Stimulated activated naive CD8-positive, alpha-beta T cell treated with anti-CD3 and anti-CD28 coated beads, Interleukin-15, Interleukin-2, amounts not matched to agents 100 U/mL and 50 U/mL, for 24 hours (primary cell): ENCODE measurements at places on chromosomes 6 and 20.

DNA sequence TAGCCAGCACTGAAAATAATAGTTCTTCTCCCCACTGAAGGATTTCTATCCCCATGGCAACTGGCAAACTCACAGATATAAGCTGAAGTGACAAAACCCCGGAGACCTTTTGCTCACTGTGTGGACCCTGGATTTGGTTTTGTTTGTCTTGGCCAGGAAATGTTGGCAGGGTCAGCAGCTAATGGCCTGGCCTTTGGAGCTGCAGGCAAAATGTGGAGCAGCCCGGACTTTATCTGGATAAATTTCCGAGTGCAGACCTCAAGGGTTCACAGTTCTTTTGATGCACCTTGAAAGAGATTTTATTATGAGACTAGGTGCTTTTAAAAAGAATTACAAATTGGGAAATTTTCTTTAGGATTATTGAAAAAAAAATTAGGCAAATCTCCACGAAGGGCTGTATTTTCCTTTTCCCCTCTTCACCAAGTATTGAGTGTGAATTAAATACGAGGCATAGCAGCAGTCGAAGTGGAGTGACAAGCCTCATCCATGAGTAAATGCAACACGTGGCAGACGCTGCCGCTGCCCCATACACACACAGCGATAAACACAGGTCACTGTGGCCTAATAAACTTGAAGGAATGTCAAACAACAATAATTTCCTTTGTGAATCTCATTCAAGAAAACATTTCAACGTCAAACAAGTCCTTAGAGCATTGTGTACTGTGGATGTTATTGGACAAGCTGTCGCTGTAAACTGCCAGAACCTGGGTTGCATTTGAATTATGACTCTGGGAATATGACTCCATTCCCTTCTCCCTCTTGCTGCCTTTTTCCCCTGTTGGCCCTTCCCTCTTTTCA lies 35.1 kb upstream of the CCN6 start:
- no peak for DNase-seq

GRCh38 chr6:55643861-55644260 lies 64.9 kb upstream of the HMGCLL1 start:
- DNase-seq = no peak

GRCh38 chr6:33772082-33772830 lies 16.7 kb downstream of the LEMD2 start:
- DNase-seq = no peak

DNA sequence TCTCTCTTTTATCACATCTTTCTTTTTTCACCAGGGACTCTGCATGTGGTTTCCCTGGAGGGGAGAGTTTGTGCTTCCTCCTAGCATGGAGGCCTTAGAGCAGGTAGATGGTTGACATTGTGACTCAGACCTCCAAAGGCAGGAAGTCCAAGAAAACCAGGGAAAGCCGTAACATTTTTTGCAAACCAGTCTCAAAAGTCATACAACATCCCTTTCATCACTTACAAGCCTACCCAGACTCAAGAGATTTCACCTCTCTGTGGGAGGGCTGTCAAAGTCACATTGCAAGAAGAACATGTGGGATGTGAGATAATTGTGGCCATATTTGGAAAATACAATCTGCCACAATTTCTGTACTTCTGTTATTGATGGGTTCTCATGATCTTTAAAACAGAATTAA lies 46.2 kb downstream of the SNRNP48 start:
- no peak for DNase-seq

DNA sequence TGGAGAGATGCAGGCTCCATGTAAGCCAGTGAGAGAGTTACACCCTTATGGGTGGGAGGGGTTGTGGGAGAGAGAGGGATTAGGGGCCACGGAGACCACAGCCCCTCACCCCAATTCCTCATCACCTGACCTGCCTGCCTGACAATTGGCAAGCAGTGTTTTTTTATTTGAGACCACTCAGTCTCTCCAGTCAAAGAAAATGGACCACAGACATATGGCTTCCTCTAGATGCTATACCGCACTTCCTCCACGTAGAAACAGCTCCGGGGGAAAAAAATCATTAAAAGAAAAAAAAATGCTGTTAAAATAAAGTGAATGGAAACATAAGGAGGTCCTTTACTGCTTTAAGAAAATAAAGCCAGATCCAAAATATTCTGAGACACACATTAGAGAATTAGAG lies 152.7 kb downstream of the MYLK4 start:
- no peak for DNase-seq

GRCh38 chr6:115071962-115072361 lies 729.1 kb upstream of the HS3ST5 start:
- DNase-seq = no peak

DNA sequence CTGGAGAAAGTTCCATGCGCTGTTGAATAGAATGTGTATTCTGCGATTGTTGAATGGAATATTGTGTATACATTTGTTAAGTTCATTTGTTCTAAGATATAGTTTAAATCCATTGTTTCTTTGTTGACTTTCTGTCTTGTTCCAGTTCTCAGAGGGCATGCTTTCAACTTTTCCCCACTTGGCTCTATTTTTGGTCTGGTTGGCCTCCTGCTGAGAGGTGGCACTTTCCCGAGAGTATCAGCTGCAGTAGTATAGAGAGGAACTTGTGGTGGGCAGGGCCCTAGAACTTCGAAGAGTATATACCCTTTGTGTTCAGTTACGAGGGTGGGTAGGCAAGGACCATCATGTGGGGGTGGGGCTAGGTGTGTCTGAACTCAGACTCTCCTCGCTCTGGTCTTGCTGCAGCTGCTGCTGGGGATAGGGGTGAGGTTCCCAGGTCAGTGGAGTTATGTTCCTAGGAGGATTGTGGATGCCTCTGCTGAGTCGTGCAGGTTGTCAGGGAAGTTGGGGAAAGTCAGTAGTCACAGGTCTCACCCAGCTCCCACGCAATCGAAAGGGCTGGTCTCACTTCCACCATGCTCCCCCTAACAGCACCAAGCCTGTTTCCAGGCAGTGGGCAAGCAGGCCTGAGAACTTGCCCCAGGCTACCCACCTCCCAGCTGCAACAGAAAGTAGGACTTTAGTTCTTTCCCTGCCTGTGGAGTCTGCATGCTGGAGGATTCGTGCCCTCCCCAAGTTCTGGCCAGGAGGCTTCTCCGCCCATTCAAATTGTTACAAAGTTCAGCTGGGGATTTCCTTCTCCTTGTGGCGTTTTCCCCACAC lies 118.9 kb upstream of the SSTR4 start:
- no peak for DNase-seq
